Renal cortical epithelial cell (primary cell): ENCODE measurements at places on chromosomes 6 and 20. TPM values are rescaled to one million over a fixed set of nuclear protein-coding genes. Genes with fewer than 3 reads are reported as not detected.
A peak's percentile ranks its signal among the peaks of the same experiment; 100 is the strongest.

DNA sequence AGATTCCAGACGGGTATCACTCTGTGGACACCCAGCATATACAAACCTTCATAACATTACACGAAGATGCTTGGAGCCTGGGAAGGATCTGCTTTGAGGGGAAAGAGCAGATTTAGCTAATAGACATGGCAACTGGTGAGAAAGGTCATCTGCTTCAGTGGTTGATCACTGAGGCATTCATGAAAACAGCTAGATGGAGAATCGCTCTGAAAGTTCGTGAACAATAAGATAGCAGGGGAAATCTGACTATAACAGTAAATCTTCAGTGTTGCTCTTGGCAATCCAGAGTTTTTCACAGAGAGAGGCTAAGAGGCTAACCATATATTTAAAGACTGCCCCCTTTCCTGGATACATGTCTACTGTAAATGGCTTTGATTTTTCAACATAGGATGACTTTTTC is 245.3 kb downstream of the FARS2 start:
- DNase-seq = peak; percentile 43

DNA sequence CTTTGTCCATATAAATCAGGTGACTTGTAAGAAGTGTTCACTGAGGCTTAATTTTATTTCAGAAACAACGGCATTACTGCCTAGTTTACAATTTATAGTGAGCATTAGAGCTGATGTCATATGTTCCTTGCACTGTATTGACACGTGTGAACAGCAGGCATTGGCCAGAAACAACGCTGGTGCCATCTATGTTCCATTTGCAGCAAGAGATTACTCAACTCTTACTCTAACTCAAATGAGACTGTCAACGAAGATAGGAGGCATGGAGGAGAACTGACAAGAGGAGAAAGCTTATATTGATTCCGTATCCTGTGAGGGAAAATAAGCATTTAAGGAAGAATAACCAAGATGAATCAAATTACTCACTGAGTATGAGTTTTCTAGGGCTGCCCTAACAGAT is 48.4 kb downstream of the MTFR2 start:
- peak; percentile 31 for DNase-seq

- no peak for DNase-seq
Measured at GRCh38 chr20:33119725-33120720, 40.6 kb downstream of the BPIFB4 start.

GRCh38 chr6:139112146-139112545 is 22.7 kb upstream of the HECA start:
- no peak for DNase-seq

Gene PBOV1
- not detected in 2 replicates for total RNA-seq
